Caco-2 (cell line): ENCODE measurements at places on chromosomes 5 and 9. TPM values are rescaled to one million over a fixed set of nuclear protein-coding genes. Genes with fewer than 3 reads are reported as not detected.

GRCh38 chr9:2477755-2478154, 143.8 kb upstream of the VLDLR start:
- H3K36me3 ChIP-seq, result no peaks in the 10 kb centered on the region
- DNase-seq, result no peak
- H3K4me1 ChIP-seq, result 0 out of 2 replicates have a peak, but pooled peaks cover 6% of the 10 kb centered on the region
- H3K4me3 ChIP-seq, result no peak overlapping the region
- H3K27me3 ChIP-seq, result no peaks in the 10 kb centered on the region

DNA sequence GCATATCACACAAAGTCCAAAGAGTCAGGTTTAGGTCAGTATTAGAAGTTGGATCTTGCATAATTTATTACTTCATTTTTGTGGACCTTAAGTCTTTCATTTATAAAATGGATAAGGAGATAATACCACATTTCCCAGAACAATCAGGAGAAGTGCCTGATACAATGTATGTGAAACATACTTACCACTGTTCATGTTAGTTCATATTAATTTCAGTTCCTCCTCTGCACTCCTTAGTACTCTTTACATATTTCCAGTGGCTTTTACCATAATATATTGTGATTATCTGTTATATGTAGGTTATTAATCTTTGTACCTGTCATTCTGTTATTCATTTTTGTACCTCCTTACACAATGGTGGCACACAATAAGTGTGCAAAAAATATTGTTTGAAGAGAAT, 214.4 kb downstream of the ARL15 start:
- H3K27ac ChIP-seq, result no peak overlapping the region
- no peaks in the 10 kb centered on the region; the same call in 1 of the 2 replicates for H3K36me3 ChIP-seq
- H3K27me3 ChIP-seq, result no peaks in the 10 kb centered on the region
- H3K4me3 ChIP-seq, result no peak overlapping the region
- no peak for DNase-seq

DNA sequence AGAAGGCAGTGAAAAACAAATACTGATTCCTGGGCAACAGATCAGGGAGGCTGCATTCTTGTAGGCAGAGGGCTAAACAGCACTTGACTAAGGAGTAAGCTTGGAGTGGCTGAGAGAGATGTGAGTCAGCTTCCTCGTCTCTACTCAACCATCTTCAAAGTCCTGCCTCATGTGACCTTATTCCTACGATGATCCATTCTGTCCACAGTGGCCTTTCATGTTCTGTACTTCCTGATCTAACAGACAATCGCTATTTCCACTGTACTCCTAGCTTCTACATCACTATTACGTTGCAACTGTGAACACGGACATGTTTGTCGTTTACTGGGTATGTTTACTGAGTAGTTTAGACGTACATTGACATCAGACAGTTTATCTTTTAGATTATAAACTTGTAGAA, 365.4 kb downstream of the ARL15 start:
- no peaks in the 10 kb centered on the region for H3K4me1 ChIP-seq
- H3K27me3 ChIP-seq, result no peaks in the 10 kb centered on the region
- H3K27ac ChIP-seq, result no peak overlapping the region
- no peak overlapping the region for H3K4me3 ChIP-seq
- H3K36me3 ChIP-seq, result no peaks in the 10 kb centered on the region
- DNase-seq, result no peak

MSANTD3 gene
- total RNA-seq, result 25.9 and 27.7 TPM in 2 replicates

GRCh38 chr5:149011084-149011483, 51.8 kb downstream of the SH3TC2 start:
- DNase-seq, result peak; percentile 48
- no peaks in the 10 kb centered on the region for H3K36me3 ChIP-seq
- no peak overlapping the region for H3K27ac ChIP-seq
- no peak overlapping the region for H3K4me3 ChIP-seq
- H3K27me3 ChIP-seq, result no peaks in the 10 kb centered on the region
- no peaks in the 10 kb centered on the region for H3K4me1 ChIP-seq

NR5A1 gene
- 0.09 TPM in 1 of 2 replicates, not detected in the other for total RNA-seq
